ENCODE measurements at places on chromosomes 6 and 20.
A peak's percentile ranks its signal among the peaks of the same experiment; 100 is the strongest.

GRCh38 chr20:24737212-24737850, 211.7 kb upstream of the CST7 start:
- DNase-seq: no peak

GRCh38 chr20:10042086-10042485, 7.3 kb downstream of the ANKEF1 start:
- no peak for DNase-seq

GRCh38 chr6:104705095-104705707, 154.5 kb downstream of the HACE1 start:
- DNase-seq: peak; percentile 73

- DNase-seq: no peak
Observed at GRCh38 chr6:130907687-130908086, 80.5 kb downstream of the SMLR1 start.

DNA sequence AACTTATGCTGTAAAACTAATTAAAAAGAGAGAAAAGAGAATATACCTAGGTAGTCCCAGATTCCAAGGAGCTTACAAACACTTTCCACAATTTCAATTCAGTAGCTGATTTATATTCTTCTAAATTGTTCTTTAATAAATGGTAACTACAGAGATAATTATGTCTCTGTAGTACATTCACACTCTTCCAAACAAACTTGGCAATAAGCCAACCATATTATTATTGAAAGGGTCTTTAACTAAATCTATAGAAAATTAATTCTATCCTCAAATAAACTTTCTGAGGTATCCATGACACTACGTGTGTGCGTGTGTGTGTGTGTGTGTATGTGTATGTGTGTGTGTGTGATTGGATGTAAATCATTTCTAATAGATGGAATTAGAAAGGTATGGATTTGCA, 217.4 kb upstream of the EYS start:
- no peak for DNase-seq

- no peak for DNase-seq
Observed at GRCh38 chr20:60101201-60101890, 143.1 kb downstream of the CDH26 start.

- DNase-seq: no peak
Observed at GRCh38 chr6:153140299-153140698, 9.2 kb upstream of the RGS17 start.

- no peak for DNase-seq
Observed at GRCh38 chr6:15077961-15078360, 167.9 kb upstream of the JARID2 start.

- no peak for DNase-seq
Observed at GRCh38 chr6:130969166-130969565, 93.9 kb downstream of the EPB41L2 start.

DNA sequence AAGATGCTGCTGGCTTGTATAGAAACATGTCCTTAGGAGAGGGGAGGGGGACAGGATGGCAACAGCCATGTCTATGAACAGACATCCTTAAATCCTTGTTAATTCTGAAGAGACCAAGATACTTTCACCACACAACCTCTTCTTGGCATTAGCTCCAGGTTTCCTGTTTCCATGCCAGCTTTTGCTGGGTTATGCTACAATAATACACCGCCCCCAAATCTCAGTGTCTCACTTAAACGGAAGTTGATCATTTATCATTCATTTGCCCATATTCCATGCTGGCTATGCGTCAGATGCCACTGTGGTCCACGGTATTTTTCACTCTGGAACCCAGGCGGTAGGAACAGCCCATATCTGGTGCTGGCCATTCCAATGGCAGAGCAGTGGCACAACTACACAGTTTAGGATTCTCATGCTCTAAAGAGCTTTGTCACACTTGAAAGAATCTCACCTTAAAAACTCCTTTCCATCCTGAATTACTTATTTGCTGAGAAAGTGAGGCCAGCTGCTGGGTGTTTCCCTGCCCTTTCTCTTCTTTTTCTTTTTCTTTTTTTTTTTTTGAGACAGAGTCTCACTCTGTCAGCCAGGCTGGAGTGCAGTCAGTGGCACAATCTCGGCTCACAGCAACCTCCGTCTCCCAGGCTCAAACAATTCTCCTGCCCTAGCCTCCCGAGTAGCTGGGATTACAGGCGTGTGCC, 3.7 kb upstream of the RNASET2 start:
- DNase-seq: no peak

DNA sequence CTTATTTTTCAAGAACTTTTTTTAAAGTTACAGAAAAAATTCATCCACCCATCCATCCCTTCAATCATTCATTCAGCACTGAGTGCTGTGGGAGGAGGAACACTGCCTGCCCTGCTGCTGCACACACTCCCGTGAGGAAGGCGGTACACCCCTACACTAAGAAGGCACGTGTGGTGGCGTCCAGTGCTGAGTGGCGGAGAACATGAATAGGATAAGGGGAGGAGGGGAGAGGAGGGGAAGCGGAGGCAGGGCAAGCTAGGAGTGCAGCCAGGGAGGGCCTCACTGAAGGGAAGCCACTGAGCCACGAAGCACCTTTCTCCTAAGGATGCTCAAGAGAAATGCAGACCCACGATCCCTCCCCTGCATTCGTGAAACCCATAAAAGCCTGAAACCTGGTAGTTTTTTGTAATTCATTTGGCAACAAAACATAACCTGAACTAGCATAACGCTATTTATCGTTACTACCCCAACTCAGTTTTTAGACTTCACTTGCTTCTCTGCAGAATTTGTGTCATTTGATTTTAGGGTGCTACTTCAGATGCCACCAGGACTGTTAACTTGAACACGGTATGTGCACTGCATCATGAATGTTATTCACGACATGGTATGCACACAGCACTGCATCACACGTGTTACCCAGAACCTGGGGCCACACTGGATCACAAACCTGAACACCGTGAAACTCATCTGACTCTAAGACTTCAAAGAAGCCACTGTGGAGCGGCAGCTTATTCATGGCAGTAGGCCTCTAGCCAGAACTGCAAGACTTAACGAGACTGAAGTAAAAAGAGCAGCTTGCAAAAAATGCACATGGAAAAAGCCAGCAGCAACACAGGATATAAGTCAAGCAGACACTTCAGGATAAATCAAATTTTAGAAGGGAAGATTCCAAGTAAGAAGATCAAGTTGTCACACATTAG, 3.5 kb downstream of the RNASET2 start:
- no peak for DNase-seq

- no peak for DNase-seq
Observed at GRCh38 chr6:84912472-84913322, 148.3 kb upstream of the TBX18 start.

- DNase-seq: no peak
Observed at GRCh38 chr6:134374491-134375219, 56.7 kb upstream of the SGK1 start.

GRCh38 chr20:39676857-39677391, 714.8 kb downstream of the DHX35 start:
- DNase-seq: no peak

DNA sequence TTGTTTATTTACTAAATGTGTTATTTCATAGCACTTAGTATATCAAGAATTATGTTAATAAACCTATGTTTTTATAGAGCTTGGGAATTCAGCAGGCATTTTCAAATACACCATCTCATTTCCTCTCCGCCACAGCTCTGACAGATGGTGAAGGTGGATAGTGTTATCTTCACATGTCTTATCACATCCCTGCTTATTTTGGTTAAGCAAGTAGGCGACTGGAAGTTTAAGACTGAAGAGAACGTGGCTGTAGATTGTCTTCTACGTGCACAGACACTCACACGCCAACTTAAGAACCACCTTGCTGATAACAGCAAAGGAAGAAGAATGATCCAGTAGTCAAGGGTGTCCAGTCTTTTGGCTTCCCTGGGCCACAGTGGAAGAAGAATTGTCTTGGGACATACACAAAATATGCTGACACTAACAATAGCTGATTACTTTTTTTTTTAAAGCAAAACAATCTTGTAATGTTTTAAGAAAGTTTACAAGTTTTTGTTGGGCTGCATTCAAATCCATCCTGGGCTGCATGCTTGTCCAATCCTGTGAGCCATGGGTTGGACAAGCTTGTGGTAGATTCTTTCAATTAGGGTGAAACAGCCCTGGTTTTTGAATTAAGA, 43.3 kb upstream of the SCGN start:
- DNase-seq: no peak

GRCh38 chr6:28811873-28812272, 111.9 kb downstream of the TRIM27 start:
- DNase-seq: no peak

DNA sequence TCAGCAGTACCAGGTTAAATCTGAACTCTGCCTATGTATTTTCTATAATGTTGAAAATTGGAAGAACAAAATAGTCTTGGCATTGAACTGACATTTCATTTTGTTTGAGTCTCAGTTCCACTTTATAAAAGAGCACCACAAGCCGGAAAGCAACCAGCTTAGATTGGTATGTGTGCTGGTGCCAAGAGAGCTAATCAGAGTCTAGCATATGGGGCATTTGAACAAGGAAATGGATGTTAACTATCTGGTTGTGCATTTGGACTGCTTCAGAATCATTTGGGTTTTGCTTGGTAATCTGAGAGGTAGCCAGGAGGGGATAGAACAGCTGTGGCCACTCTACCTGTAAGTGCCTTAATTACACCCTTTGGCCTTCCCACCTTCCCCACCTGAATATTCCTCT, 184.8 kb downstream of the GRIK2 start:
- no peak for DNase-seq

GRCh38 chr6:118218156-118218555, 311.1 kb downstream of the SLC35F1 start:
- DNase-seq: no peak

DNA sequence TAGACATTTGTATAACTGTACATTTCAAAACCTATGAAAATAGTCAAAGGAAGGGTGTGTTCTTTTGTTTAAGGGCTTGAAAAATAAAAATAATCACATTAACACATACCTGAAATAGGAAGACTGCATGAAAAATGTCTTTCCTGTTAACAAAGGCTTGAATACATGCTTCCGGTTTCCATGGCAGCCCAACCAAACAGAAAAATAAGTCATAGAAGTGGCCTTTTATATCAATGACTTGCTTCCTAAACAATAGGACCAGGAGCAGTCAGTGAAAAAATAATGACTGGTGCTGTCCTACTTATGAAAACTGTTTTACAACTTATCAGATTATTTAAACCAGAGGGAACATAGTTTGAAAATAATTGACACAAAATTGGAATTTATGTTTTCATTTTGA, 412.6 kb upstream of the PLCB4 start:
- DNase-seq: no peak

DNA sequence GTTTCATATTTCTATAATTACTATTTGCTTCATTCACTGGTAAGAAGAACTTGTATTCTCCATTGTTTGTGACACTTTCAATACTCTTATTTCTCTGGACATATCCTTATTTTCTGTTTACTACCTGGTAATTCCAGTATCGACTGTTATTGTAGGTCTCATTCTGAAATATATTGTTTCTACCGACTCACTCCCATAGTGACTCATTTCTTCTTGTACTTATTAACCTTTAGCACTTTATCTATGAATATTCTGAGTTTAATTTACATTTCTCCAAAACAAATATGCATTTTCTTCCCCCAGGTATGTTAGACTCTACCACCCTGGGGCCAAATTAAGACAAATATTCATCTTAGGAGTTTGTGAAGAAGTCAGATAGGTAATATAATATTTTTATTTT, 164.5 kb upstream of the BTBD3 start:
- no peak for DNase-seq

GRCh38 chr6:484086-484745, 92.7 kb downstream of the IRF4 start:
- DNase-seq: no peak

GRCh38 chr6:170189236-170189635, 101.6 kb downstream of the DLL1 start:
- no peak for DNase-seq

DNA sequence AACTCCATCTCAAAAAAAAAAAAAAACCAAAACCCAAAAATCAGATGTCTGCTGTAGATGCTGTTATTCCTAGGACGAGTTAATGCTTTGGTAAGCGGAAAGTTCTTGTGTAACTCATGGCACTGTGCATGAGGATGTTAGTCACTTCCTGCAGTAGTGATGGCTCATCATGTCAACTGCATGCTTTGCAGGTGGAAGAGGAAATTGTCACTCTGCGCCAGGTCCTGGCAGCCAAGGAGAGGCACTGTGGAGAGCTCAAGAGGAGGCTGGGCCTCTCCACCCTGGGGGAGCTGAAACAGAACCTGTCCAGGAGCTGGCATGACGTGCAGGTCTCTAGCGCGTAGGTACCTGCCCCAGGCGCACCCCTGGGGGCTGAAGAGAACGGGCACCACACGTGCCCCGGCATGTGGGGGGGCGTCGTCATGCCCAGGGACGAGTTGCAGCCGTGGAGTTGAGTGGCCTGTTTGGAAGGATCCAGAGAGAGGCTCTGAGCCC, 8.5 kb downstream of the TPD52L2 start:
- peak; percentile 78 for DNase-seq

DNA sequence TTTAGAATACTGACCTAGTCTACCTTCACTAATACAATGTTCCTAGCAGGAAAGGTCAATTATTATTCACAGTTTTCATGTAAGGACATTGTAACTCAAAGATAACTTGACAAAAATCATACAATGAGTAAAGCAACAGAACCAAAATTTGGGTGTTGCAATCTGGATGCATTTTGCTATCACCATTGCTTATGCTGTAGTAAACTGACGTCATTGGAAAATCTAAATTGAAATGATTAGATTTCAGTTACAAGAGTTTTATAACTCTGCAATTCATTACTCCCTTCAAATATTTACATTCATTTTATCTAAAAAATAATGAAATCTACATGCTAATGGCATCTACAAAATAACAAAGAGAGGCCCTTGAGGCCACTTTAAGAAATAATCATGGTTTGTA, 147.0 kb downstream of the TENT5A start:
- DNase-seq: no peak

GRCh38 chr20:58742668-58743566, 50.3 kb downstream of the NPEPL1 start:
- DNase-seq: no peak

DNA sequence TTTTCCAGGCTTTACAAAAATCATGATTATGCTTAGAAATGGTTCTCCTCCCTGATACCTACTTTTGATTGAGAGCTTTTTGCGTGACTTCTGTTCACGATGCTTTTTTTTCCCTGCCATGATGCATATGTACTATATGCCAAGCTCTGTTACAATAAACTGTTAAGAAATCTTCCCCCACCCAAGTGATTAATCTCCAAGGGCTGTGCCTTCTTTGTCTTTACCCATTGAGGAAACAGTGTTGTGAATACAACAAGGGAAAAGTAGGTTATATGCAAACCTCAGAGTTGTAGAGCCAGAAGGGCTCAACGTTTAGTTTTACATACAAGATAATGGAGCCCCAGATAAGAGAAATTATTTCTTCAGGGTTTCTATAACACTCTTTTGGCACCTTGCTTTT, 34.1 kb upstream of the MYLK2 start:
- no peak for DNase-seq

GRCh38 chr6:6315660-6316059, 4.8 kb downstream of the F13A1 start:
- peak; percentile 19 for DNase-seq
